Right atrium auricular region (tissue), 2 donors: ENCODE measurements at places on chromosomes 5 and 9. TPM values are rescaled to one million over a fixed set of nuclear protein-coding genes. Genes with fewer than 3 reads are reported as not detected.

Gene SLC6A18
- not detected for total RNA-seq

GRCh38 chr9:27108981-27109541 lies at the start of gene TEK:
Gene TEK (plus strand): TSS chr9:27109225. CDS start chr9:27109591, 366 bp downstream.
- H3K27me3 ChIP-seq: no peaks in the 10 kb centered on the region
- H3K36me3 ChIP-seq: no peaks in the 10 kb centered on the region
- DNase-seq: no peak
- peak within 1 kb of the TSS; percentile 27 for H3K4me3 ChIP-seq

GRCh38 chr5:1168796-1169195 lies 32.6 kb upstream of the SLC6A19 start:
- H3K4me1 ChIP-seq: no peaks in the 10 kb centered on the region
- no peaks in the 10 kb centered on the region for H3K36me3 ChIP-seq
- H3K27me3 ChIP-seq: no peaks in the 10 kb centered on the region
- H3K4me3 ChIP-seq: no peak overlapping the region
- DNase-seq: no peak

DNA sequence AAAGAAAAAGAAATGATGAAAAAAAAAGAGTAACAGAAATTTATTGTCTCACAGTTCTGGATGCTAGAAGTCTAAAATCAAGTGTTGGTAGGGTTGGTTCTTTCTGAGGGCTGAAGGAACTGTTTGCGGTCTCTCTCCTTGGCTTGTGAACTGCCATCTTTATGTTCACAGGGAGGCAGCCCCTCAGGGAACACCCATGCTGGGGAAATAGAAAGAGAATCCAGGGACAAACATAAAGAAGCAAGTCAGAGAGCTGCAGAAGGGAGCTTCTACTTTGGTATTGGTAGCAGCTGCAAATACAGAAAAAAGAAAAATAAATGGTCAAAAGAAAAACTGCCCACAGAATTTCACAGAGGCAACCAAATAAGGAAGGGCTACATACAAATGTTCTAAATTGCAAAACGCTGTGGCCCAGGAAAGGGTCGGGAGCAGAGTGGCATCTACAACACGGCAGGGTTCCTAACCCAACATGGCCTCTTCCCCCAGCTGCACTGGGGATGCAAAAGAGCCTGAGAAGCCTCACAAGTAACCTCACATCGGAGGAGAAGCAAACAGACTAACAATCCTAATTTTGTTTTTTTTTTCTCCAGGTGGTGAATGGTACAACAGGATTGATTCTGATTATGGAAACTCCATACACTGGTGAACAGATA lies 37.4 kb downstream of the ELOVL7 start:
- no peak overlapping the region for H3K4me3 ChIP-seq
- DNase-seq: no peak
- no peaks in the 10 kb centered on the region for H3K4me1 ChIP-seq
- H3K27me3 ChIP-seq: no peaks in the 10 kb centered on the region
